LHCN-M2 (cell line): ENCODE measurements at places on chromosomes 13 and 19. TPM values are rescaled to one million over a fixed set of nuclear protein-coding genes. Genes with fewer than 3 reads are reported as not detected.

The C1QTNF9 gene
- total RNA-seq, result not detected in 2 replicates

The NTN5 gene
- total RNA-seq, result not detected in 2 replicates

- no peak for DNase-seq
These were observed 1.9 kb upstream of the VASP start for GRCh38 chr19:45505151-45505995.

DNA sequence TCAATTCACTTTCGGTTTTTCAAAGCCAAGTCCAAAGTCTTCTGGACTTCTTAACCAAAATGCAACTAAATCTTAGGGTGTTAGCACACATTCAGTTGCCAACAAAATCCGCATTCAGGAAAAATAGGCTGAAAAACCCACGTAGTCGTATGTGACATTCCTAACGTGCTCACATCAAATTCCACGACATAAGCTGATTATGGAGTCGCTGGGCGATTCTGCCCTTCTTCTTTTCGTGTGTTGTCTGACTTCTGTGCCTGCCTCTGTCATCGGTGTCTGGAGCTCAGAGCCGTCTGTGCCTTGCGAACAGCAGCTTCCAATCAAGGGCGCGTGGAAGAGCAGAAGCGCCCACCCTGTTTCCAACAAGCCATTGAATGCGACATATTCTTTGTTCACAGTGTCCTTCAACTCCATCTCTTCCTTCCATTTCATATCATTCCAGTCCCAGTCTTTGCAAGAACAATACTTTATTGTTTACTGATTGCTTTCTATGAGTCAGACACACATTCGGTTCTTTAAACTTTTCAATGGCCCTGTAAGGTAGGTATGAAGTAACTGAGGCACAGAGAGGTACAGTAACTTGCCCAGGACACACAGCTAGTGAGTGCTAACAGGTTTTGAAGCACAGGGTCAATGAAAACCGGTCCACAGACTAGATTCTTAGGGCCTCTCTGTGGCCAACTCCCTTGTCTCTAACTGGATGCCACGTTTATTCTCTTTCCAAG is 8.2 kb upstream of the ZNF507 start:
- no peak for DNase-seq

GRCh38 chr13:77306458-77306857 is 20.4 kb downstream of the MYCBP2 start:
- DNase-seq, result no peak

The ANKRD24 gene
- 0.13 and 0.17 TPM in 2 replicates for total RNA-seq

DNA sequence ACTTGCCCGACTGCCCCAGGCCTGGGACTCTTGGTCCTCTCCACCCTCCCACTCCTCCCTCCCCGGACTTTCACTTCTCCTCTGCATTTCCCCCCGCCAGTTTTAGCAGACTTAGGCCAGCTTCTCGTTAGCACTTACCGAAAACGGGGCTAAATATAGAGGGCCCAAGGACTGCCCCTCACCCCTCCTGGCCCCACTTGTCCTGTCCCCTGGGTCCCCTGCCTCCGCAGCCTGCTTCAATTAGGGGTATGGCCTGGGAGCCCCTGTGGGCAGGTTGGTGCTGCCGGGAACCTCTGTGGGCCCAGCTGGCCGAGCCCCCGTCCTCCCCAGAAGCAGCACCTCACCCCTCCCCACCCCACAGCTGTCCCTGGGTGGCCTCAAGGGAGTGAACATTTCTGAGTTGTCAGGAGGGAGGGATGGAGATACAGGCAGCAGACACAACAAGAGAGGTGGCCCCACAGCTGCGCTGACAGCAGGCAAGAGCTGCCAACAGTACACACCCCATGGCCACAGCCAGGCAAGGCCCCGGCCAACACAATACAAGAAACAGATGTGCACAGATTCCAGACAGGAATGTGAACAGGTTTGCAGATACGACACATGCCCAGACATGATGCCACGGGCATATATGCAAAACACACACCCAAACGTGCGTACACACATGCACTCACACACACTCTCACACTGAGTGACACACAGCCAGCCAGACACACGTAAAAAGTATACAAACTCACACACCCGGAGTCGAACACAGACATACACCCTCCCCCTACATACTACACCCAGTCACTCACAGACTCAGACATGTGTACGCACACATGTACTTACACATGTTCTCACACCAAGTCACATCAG is 2.6 kb downstream of the POU2F2 start:
- no peak for DNase-seq

The ADGRE2 gene
- total RNA-seq, result 2.4 and 2.8 TPM in 2 replicates

The KLK14 gene
- total RNA-seq, result not detected in 2 replicates

DNA sequence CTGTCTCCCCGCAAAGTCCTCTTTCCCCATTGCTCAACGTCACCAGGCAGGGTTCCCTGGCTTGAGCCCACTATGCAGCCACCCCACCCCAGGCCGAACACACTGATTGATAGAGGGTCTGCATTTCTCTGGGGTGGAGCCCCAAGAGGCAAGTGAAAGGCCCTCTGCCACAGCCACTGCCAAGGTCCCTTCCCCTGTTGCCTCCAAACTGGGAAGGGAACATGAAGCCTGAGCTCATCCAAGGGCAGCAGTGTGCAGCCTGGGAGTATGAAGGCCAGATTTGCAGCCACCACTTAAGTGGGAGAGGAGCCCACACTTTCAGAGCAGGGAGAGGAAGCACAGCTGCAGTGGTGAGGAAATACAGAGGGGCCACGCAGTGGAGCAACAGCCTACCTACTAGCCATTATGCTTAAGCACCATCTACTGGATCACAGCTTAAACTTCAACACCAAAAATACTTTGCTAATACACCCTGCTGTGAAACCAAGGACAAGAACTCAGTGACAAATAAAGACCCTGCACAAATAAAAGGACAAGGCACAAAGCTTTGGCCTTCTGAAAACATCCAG is 48.6 kb downstream of the UBL3 start:
- DNase-seq, result peak; percentile 41

- DNase-seq, result peak; percentile 34
These were observed 4.1 kb downstream of the C1QTNF9 start for GRCh38 chr13:24313439-24313838.

The WTIP gene
- 18.8 and 24.3 TPM in 2 replicates for total RNA-seq

GRCh38 chr13:49779721-49780120 is 12.8 kb downstream of the KPNA3 start:
- DNase-seq, result no peak

GRCh38 chr19:33998739-33999345 is 173.5 kb upstream of the LSM14A start:
- DNase-seq, result no peak

- no peak for DNase-seq
These were observed 14.7 kb downstream of the LRCH1 start for GRCh38 chr13:46567671-46568070.

The PALM3 gene
- total RNA-seq, result 0.11 and 0.38 TPM in 2 replicates

DNA sequence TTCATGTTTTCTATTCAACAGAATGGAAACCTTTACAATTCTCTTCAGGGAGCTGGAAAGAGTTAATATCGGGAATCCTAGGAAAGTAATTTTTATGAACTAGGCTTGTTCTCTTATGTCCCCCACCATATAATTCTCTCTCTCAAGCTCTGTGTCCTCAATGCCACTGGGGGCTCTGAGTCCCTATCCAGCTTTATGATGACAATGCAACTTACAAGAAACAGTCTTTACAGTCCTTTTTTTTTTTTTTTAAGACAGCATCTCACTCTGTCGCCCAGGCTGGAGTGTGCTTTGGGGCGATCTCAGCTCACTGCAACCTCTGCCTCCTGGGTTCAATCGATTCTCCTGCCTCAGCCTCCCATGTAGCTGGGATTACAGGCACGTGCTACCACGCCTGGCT is 31.2 kb upstream of the TM9SF2 start:
- DNase-seq, result no peak

- DNase-seq, result no peak
These were observed 6.7 kb downstream of the GGN start for GRCh38 chr19:38381138-38381537.

GRCh38 chr13:77698201-77699058 is 943 bp downstream of the SLAIN1 start:
- DNase-seq, result peak; percentile 10

- no peak for DNase-seq
These were observed 1.9 kb downstream of the TMEM145 start for GRCh38 chr19:42315024-42315423.

DNA sequence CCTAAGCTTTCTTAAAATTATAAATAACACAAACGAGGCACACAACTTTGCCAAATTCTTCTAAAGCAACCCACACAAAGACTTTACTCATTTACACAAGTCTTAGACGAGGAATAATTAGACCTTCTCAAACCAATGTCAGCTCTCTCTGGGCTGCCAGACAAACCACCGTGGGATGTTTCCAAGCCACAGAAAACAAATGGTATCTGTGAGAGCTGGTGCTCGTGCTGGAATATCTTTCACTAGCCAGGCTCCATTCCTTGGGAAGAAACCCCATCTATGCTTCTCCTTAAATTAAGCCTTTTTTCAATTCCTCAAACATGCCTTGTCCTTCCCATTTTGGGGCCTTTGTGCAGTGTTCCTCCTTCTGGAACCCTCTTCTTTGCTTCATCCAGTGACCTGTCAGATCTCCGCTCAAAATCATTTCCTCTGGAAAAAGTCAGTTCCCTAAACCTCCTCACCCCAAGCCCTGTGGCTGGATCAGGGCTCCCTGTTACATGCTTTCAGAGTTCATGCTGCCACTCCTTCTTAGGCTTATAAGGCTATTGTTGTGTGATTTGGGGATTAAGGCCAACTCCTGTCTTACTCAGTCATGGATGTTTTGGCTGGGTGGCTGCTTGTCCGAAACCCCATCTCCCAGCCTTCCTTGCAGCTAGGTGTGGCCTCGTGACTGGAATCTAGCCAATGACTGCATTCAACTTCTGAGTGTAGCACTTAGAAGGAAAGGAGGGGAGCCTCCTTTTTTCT is 64.2 kb upstream of the GTF2F2 start:
- peak; percentile 89 for DNase-seq

The TNPO2 gene
- total RNA-seq, result 41.0 and 56.0 TPM in 2 replicates

DNA sequence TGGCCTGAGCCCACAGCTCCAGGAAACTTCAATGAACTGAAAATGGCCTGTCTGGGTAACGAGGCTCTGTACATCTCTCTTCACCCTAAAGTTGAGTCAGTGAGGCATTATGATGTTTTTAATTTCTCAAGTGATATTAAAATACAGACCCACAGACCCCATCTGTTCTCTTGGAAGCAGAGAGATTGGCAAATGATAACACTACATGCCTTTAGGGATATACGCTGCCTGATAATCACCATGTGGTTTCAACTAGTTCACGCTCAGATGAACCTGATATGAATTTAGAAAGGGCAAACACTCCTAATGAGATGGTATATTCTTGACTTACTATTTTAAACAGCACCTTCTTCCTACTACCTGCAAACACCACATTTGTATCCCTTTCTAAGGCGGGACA is 127.5 kb downstream of the RFC3 start:
- no peak for DNase-seq

The PNPLA6 gene
- total RNA-seq, result 64.7 and 81.5 TPM in 2 replicates

The MEIS3 gene
- 6.7 and 7.4 TPM in 2 replicates for total RNA-seq

- no peak for DNase-seq
These were observed 788.4 kb upstream of the PRR20A start for GRCh38 chr13:56352361-56352760.

DNA sequence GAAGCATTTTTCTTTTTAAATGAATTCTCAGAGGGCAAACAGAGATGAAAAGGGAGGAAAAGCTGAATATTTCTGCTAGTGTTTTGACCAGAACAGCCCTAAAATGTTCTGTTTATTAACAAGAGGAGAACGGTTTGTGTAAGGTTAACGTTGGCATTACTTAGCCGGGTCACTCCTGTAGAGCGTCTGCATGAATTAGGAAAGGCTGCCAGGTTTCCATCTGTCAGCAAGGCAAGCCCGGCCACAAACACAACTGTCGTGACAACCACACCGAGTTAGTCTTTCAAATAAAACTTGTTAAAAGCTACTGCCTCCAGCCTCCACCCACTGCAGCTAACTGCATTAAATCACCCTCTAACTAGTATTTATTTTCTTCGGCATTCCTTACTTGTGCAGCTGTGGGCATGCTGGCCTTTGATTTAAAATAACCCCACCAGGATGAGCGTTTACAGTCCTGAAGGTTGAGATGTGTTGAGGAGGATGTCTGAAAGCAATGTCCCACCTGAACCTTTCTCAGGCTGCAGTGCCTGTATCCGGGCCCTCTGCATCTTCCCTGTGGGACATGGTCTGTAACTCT is 527.9 kb downstream of the FGF9 start:
- DNase-seq, result no peak

DNA sequence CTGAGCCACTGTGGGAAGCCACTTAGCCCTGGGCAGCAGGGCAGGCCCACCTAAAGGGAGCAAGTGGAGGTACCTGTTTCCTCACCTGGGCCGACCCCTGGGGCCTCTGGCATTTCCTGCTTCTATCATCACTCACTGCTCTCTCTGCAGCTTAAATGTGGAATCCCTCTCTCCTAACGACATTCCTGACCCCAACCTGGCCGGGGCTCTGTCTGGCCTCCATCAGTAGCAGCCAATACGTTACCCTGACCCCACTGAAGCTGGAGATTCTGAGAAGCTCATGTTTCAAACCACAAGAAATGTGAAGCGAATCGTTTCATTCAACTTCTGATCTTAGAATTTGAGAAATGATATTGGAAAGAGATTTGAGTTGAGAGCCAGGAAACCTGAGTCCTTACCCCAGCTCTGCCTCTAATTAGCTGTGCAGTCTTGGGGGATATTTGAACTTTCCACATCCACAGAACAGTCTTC is 39.9 kb downstream of the DOCK9 start:
- DNase-seq, result no peak

DNA sequence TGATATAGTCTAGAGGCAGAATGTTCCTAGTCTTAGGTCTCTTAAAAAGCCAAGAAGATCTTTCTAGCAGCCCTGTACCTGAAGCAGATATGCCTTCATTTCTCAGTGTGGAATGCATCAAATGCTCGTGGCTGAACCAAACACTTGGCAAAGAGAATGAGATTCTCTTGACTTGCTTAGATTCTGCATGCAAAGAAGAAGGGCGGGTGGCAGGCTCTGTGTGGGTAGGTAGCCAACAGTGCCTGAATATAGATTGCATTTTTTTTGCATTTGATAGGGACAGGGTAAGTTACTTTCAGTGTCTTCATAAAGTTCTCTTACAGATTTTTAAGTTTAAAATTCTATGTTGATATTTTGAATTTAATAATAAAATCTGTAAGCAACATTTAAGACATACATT is 27.3 kb downstream of the IFT88 start:
- no peak for DNase-seq

DNA sequence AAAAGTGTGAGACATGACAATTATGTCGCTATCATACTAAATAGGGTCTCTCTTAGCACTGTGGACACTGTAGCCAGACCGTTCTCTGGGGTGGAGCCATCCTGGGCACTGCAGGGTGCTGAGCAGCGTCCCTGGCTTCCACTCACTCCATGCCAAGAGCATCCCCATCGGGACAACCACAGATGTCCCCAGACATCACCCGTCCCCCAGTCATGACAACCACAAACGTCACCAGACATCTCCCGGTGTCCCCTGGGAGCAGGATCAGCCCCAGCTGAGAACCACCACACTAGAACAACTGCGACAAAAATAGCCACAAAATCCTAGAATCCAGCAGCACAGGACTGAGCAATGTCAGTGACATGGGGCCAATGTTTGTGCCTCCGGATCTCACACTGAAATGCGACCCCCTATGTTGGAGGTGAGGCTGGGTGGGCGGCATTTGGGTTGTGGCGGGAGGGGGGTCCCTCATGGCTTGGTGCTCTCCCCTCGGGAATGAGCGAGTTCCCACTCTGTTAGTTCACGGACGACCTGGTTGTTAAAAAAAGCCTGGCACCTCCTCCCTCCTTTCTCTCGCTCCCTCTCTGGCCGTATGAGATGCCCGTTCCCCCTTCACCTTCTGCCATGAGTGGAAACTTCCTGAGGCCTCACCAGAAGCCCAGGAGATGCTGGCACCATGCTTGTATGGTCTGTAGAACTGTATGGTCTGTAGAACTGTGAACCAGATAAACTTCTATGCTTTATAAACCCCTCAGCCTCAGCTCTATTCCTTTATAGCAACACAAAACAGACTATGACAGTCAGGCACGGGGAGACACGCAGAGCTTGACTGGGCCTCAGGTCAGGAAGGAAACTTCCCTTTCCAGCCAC is 93.9 kb downstream of the GADD45B start:
- no peak for DNase-seq

The BCAM gene
- 3.3 and 3.5 TPM in 2 replicates for total RNA-seq
